ENCODE measurements at places on chromosomes 11 and 22.

DNA sequence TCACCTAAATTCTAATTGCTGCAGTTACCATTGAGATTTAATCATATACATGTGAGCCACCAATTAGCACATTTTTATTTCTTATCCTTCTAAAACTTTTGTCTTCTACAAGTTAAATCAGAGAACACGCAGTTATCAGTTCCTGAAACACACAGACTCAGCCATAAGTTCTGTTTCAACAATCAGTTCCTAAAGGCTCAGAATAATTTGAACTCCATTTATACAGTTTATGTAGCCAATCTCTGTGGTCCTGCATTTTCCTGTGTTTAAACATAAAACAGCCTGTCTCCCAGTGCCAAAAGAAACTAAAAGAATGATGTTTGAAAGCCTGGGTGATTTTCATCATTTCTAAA, 2.9 kb downstream of the PLAAT3 start:
- no peak for DNase-seq

- DNase-seq, result no peak
Measured at GRCh38 chr22:28030473-28030872, 111.4 kb upstream of the PITPNB start.

- no peak for DNase-seq
Measured at GRCh38 chr11:65563601-65564000, 5.4 kb upstream of the LTBP3 start.

DNA sequence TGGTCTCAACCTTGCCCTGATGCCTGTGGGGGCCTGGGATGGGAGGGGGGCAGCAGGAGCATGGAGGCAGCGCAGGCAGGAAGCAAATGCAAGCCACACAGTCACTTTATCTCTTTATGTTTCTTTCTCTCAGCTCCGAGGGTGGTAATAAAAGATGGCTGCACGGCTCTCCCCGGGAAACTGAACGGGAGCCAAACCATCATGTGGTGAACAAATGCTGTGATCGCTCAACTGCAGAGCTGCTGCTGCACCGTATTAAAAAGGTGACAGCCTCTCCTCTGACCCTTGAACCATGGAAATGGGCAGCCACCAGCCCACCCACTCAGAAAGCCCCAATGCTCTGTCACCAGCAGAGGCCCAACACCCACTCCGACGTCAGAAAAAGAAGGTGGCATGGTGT, 110.0 kb downstream of the TIMP3 start:
- peak; percentile 13 for DNase-seq

- DNase-seq, result no peak
Measured at GRCh38 chr11:57087991-57088390, 93.8 kb upstream of the LRRC55 start.

GRCh38 chr11:132981131-132981956, 551.0 kb downstream of the OPCML start:
- no peak for DNase-seq

DNA sequence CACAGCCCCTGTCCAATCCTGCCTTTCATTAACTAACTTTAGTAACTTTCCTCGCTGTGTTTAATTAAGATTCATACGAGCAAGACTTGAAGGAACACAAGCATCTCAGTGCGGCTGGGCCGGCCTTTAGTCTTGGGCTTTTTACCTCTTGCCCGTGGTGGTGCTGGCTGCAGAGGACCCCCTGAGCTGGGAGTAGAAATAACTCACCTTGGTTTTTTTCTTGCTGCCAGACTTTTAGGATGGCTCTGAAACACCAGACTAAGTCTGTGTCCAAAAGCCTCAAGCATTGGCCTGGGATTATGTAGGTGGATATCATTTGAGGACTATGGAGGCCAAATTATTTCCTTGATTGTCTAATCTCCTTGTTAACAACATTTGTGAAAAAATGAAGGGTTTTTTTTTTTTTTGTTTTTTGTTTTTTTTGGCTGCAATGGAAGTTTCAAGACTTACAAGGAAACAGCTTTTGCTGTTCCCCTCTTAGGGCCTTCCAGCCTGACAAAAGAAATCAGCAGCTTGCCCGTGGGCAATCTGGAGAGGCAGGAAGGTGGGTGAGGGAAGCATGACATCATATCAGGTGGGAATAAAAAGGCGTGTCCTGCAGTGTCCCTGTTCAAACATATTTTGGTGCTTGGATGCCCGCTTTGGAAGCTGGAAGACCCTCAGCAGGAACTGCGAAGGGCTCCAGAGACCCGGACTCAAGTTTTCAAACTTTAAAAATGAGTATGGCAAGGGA, 44.0 kb downstream of the SMIM38 start:
- no peak for DNase-seq

GRCh38 chr11:123628936-123629683, 25.3 kb downstream of the SCN3B start:
- no peak for DNase-seq

GRCh38 chr11:38191101-38191500, 1593.1 kb upstream of the RAG2 start:
- no peak for DNase-seq

DNA sequence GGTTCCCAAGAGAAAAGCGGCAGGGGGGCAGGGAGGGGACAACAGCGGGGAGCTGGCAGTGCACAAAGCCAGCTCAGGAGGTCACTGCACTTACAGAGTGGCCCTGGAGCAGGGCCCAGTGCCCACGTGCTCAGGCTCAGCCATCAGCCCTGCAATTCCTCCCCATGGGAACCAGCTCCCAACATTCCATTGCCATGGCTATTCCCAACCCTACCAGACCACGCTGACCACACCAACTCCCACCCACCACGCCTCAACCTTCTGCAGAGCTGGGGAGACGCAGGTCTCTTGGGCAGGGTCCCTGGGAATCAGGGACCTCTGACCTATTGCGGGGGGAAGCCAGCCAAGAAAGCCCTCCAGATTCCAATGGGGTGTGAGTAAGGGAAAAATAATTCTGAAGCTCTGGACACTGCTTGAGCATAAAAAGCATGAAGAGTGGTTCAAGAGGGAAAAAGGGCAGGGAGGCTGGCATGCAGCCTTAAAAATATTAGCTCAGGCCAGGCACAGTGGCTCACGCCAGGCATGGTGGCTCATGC, 38.3 kb upstream of the TFIP11 start:
- DNase-seq, result peak; percentile 91

DNA sequence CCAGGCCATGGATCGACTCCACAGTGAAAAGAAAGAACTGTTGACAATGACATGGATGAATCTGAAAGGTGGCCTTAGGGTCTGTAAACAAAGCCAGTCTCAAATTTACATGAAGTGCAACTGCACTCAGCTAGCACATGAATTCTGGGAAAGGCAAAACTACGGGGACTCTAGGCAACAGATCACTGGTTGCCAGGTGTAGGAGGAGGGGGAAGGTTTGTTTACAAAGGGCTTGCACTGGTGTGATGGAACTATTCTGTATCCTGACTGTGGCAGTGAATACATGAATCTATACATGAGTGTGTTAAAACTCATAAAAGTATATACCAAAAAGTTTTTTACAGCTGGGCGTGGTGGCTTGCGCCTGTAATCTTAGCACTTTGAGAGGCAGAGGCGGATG, 27.3 kb downstream of the ALX4 start:
- DNase-seq, result no peak

- no peak for DNase-seq
Measured at GRCh38 chr11:1922481-1923081, 3.1 kb downstream of the TNNT3 start.

GRCh38 chr11:13210424-13210823, 67.2 kb upstream of the BMAL1 start:
- peak; percentile 81 for DNase-seq

GRCh38 chr11:107808521-107808920, 50.1 kb downstream of the SLC35F2 start:
- DNase-seq, result no peak

DNA sequence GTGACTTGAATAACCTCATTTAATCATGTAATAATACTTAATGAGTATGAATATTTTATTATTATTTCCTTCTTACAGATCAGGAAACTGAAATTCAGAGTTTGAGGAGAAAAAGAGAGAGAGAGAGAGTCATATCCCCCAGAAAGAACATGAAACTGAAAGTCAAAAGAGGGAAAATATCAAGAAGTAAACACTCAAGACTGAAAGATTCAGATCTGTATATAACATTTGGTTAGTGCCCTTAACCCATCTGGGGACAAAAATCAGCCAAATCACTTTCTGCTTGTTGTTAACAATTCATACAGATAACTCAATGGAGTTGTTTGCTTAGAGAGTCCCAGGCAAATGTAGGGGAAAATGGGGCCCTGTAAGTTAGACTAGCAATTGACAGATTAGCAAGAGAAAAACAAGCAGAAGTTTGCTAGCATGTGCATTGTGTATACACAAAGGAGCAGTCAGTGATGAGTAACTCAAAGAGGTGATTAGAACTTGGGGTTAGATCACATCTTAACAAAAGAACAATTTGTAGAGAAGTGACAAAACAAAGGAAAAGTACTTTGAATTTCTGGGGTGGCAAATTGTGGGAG, 25.9 kb upstream of the MMP13 start:
- DNase-seq, result no peak

GRCh38 chr11:67415501-67416304, at the start of gene CARNS1:
TSS of gene CARNS1 (plus strand) at chr11:67415678. CDS start at chr11:67416200, 522 bp downstream.
- DNase-seq, result no peak

GRCh38 chr11:116492600-116492999, 280.2 kb downstream of the BUD13 start:
- DNase-seq, result no peak

DNA sequence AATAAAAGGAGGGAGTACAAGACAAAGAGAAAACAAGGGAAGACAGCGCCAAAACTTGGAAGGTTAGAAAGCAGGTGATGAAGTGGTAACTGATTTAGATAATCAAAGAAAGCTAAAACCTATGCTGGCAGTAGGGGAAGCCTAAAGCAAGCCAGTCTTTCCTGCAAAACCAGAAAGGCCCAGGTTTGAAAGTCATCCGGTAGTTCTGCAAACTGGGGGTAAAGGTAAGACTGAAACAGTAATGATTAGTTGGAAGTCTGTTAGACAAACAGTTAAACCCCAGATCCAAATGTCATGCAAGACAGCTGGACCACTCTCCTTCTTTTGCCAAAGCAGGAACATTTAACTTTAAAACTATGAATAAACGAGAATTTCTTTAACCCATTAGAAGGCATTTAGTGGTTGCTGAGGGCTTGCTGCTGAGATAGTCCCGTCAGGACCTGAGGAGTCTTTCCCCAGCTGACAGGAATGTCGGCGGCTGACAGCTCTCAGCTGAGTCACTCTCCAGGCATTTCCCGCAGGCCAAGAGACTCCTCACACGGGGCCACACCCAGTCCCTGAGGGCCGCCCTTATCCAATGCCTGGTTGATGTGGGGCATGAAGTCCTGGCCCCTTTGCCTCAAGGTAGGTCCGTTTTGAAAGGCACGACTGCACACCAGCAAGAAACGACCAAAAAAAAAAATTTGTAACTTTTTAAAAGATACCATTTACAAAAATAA, 36.3 kb upstream of the CFAP300 start:
- peak; percentile 97 for DNase-seq

- DNase-seq, result no peak
Measured at GRCh38 chr11:72425053-72425980, 9.0 kb downstream of the CLPB start.

- no peak for DNase-seq
Measured at GRCh38 chr11:38411149-38411548, 1813.1 kb upstream of the RAG2 start.
